ENCODE measurements at places on chromosomes 2 and 18. TPM values are rescaled to one million over a fixed set of nuclear protein-coding genes. Genes with fewer than 3 reads are reported as not detected.

Gene UGT1A3
- total RNA-seq: 0.09 TPM

Gene FRZB
- total RNA-seq: 0.13 TPM

Gene CAPN14
- 0.04 TPM for total RNA-seq

Gene AOX1
- 4.6 TPM for total RNA-seq

Gene CD226
- 0.11 TPM for total RNA-seq

Gene SIX3
- total RNA-seq: 4.1 TPM

Gene POTEI
- 0.01 TPM for total RNA-seq

Gene EHD3
- total RNA-seq: 7.4 TPM

Gene UGT1A4
- not detected for total RNA-seq

Gene GREB1
- 2.3 TPM for total RNA-seq

Gene VWA3B
- not detected for total RNA-seq

Gene BCL2L11
- 8.1 TPM for total RNA-seq

Gene DCC
- total RNA-seq: not detected

Gene TRIM43
- 0.09 TPM for total RNA-seq

Gene CHPF
- total RNA-seq: 31.7 TPM

Gene ANKRD30BL
- not detected for total RNA-seq

Gene BMP10
- total RNA-seq: not detected

Gene MBD2
- total RNA-seq: 53.2 TPM

Gene EPHA4
- total RNA-seq: 0.68 TPM

Gene TMEM182
- total RNA-seq: 5.6 TPM

Gene ABCB11
- total RNA-seq: 0.01 TPM

Gene RFTN2
- total RNA-seq: not detected

Gene KCTD1
- 35.8 TPM for total RNA-seq

Data from A549 treated with AZD2906 at 1 μM for 4 hours (cell line).